ENCODE measurements at places on chromosomes 2 and 18. TPM values are rescaled to one million over a fixed set of nuclear protein-coding genes. Genes with fewer than 3 reads are reported as not detected.

GRCh38 chr2:197786010-197786877 lies 1.1 kb upstream of the BOLL start:
- H3K4me1 ChIP-seq: peaks cover 10% of the 10 kb centered on the region
- H3K36me3 ChIP-seq: no peaks in the 10 kb centered on the region
- H3K4me3 ChIP-seq: peak overlapping the region; percentile 32
- peaks cover 18% of the 10 kb centered on the region for H3K27me3 ChIP-seq

DNA sequence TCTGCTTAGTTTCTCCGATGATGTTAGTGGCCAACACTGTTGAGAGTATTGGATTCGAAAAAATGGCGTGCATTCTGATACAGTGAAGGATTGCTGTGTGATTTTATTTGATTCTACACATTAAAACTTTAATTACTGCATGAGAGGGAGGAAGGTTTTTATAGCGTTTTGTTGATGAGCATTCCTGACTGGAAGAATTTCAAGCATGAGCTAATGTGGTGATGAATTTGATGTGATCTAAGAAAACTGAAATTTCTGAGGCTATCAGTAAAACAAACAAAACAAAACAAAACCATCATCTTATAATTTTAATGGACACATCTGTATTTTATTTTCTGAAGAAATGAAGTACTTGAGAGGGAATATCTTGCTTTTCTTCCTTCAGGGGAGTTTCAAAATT lies 59.6 kb downstream of the ITGB6 start:
- H3K27me3 ChIP-seq: no peaks in the 10 kb centered on the region
- no peak for DNase-seq
- H3K4me1 ChIP-seq: no peaks in the 10 kb centered on the region
- H3K4me3 ChIP-seq: no peak overlapping the region
- H3K27ac ChIP-seq: no peak overlapping the region

The CAD gene
- 38.8 TPM for total RNA-seq

The AQP12A gene
- total RNA-seq: not detected

- H3K4me1 ChIP-seq: no peaks in the 10 kb centered on the region
- no peaks in the 10 kb centered on the region for H3K27me3 ChIP-seq
- DNase-seq: no peak
- no peaks in the 10 kb centered on the region for H3K36me3 ChIP-seq
- H3K27ac ChIP-seq: no peak overlapping the region
These were observed 16.6 kb downstream of the CCDC138 start for GRCh38 chr2:108803045-108803736.

- H3K36me3 ChIP-seq: peaks cover 100% of the 10 kb centered on the region
- H3K27me3 ChIP-seq: no peaks in the 10 kb centered on the region
- no peak overlapping the region for H3K4me3 ChIP-seq
- peaks cover 64% of the 10 kb centered on the region for H3K4me1 ChIP-seq
- no peak overlapping the region for H3K27ac ChIP-seq
- no peak for DNase-seq
These were observed 136.3 kb downstream of the TNS1 start for GRCh38 chr2:217866457-217866856.

GRCh38 chr2:216179015-216179414 lies 69.9 kb downstream of the XRCC5 start:
- peaks cover 75% of the 10 kb centered on the region for H3K36me3 ChIP-seq
- no peaks in the 10 kb centered on the region for H3K27me3 ChIP-seq
- peaks cover 17% of the 10 kb centered on the region for H3K4me1 ChIP-seq
- no peak overlapping the region for H3K4me3 ChIP-seq
- H3K27ac ChIP-seq: no peak overlapping the region

GRCh38 chr2:227461811-227462461 lies 10.0 kb upstream of the AGFG1 start:
- no peak overlapping the region for H3K4me3 ChIP-seq
- no peaks in the 10 kb centered on the region for H3K27me3 ChIP-seq
- peak overlapping the region; percentile 19 for H3K27ac ChIP-seq
- peaks cover 35% of the 10 kb centered on the region for H3K4me1 ChIP-seq
- DNase-seq: no peak

- H3K27ac ChIP-seq: no peak overlapping the region
- no peak for DNase-seq
- H3K4me1 ChIP-seq: no peaks in the 10 kb centered on the region
- no peak overlapping the region for H3K4me3 ChIP-seq
- no peaks in the 10 kb centered on the region for H3K27me3 ChIP-seq
These were observed 14.3 kb downstream of the PPP1R1C start for GRCh38 chr2:181999911-182000310.

The DIPK1C gene
- total RNA-seq: 0.51 TPM

GRCh38 chr2:177885828-177886466 lies 186.6 kb downstream of the PDE11A start:
- no peaks in the 10 kb centered on the region for H3K27me3 ChIP-seq
- H3K27ac ChIP-seq: no peak overlapping the region
- no peak for DNase-seq
- no peaks in the 10 kb centered on the region for H3K4me1 ChIP-seq
- H3K4me3 ChIP-seq: no peak overlapping the region
- no peaks in the 10 kb centered on the region for H3K36me3 ChIP-seq

DNA sequence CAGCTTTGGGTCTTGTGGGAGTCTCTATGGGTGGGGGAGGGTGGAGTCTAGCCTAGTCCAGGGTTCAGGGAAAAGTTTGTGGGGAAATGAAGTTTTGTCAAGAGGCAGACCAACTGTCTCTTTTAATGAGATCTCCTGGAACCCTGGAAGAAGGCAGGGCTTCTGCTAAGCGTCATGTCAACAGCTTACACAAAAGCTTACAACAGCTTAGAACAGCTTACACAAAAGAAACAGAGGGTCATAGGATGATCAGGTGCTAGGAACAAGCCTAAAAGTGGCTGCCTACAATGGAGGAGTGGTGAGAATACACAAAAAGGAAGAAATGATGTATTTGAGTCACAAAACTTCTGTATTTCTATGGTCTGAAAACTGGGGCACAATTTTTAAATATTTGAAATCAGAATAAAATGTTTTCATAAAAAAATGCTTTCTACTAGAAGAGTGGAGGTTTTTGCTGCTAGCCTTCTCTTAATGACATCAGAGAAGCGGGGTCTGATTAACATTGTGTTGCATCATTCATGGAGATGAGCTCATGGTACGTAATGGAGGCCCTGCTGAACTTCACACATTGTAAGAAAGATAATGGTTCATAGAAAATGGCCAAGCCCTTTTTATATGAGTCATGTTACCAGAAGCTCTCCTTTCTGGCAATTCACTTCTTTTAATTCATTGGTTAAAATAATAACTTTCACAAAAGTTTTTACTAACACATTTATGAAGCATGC lies 351.0 kb downstream of the PIK3C3 start:
- no peak overlapping the region for H3K4me3 ChIP-seq
- no peaks in the 10 kb centered on the region for H3K27me3 ChIP-seq
- no peak overlapping the region for H3K27ac ChIP-seq
- no peaks in the 10 kb centered on the region for H3K4me1 ChIP-seq

GRCh38 chr2:238846378-238846627 lies 1.6 kb upstream of the TWIST2 start:
- DNase-seq: no peak
- H3K4me1 ChIP-seq: peaks cover 8% of the 10 kb centered on the region
- H3K4me3 ChIP-seq: no peak overlapping the region
- no peak overlapping the region for H3K27ac ChIP-seq
- H3K27me3 ChIP-seq: peaks cover 53% of the 10 kb centered on the region

Data from spleen (tissue), 13 donors.